ENCODE measurements at places on chromosomes 1 and 21.

GRCh38 chr1:15106608-15107007 is 46.9 kb upstream of the TMEM51 start:
- DNase-seq, result no peak

- no peak for DNase-seq
Measured at GRCh38 chr1:246280551-246280950, 226.5 kb downstream of the SMYD3 start.

DNA sequence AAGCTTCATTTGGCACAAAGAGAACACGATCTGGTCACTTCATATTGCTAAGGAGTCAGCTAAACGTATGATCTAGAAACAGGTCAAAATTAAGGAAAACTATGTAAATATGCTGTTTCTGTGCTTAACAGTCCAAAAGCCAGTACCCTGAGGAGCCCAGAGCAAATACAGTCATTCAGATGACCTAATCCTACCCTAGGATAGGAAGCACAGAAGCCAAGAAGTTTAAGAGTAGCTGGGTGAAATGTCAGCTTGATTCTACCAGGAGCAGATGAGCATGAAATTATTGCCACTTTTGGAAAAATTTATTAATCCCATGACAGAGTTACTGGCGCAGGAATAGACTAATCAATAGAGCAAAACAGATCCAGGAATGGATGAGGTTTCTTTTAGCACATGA is 18.3 kb downstream of the SORT1 start:
- no peak for DNase-seq

DNA sequence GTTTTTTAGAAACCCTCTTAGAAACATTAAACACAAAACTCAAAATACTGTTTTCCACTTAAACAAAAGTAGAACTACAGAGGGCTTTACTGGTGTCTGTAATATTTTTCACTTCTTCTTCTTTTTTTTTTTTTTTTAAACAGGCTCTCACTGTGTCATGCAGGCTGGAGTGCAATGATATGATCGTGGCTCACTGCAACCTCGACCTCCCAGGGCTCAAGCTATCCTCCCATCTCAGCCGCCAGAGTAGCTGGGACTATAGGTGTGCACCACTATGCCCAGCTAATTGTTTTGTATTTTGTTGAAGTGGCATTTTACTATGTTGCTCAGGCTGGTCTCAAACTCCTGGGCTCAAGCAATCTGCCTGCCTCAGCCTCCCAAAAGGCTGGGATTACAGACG is 194.8 kb downstream of the DAB1 start:
- DNase-seq, result no peak

DNA sequence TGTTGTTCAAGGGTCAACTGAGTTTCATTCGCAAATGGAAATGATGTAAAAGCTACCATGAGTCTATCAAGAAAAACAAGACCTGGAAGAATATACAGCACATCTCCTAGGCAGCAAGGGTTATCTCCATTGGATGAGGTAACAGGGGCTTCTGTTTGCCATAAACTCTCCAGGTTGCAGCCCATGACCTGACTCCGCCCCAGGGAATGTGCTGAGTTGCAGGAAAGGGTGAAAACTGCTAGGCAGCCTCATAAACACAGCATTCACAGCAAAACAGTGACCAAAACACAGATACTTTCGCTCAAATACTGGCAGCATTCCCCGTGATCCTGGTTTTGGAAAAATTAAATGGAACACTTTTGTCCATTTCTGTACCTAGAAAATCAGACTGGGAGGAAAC is 20.2 kb upstream of the ACTA1 start:
- DNase-seq, result no peak

DNA sequence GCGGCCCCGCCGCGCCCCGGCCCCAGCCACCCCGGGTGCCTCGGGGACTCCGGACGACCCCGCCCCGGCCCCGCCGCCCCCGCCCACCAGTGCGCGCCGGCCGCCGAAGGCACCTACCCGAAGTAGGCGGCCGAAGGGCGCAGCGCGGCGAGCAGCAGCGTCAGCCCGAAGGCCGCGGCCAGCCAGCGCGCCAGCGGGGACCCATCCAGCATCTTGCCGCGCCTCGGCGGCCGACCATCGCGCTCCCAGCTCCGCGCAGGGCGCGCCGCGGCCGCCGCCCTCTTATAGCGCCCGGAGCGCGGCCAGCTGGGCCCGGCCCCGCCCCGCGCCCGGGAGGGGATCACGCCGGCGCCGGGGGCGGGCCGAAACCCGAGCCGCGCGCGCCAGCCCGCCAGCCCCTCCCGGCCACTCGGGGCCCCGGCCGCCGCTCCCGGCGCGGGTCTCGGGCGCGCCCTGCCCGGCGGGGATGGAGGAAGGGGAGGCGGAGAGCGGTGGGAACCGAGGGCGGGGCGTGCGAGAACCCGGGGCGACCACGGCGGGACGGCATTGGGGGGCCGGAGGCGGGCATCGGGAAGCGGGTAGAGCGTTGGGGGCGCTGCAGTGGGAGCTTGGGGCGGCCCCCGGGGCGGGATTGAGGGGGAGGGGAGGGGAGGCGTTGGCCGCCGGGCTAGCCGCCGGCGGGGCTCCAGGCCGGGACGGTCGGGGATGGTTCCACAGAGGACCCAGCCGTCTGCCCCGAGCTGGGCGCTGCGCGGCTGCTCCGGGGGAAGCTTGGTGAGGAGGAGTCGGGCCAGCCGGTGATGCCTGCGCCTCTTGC is at the start of gene WNT9A:
Gene WNT9A (minus strand): TSS at position 257 of the 817 bp plus-strand sequence. CDS start 45 bp downstream, at position 212.
- DNase-seq, result peak; percentile 85

- no peak for DNase-seq
Measured at GRCh38 chr1:238789916-238790667, 596.3 kb upstream of the CHRM3 start.
